ENCODE measurements at places on chromosomes 6 and 20.

DNA sequence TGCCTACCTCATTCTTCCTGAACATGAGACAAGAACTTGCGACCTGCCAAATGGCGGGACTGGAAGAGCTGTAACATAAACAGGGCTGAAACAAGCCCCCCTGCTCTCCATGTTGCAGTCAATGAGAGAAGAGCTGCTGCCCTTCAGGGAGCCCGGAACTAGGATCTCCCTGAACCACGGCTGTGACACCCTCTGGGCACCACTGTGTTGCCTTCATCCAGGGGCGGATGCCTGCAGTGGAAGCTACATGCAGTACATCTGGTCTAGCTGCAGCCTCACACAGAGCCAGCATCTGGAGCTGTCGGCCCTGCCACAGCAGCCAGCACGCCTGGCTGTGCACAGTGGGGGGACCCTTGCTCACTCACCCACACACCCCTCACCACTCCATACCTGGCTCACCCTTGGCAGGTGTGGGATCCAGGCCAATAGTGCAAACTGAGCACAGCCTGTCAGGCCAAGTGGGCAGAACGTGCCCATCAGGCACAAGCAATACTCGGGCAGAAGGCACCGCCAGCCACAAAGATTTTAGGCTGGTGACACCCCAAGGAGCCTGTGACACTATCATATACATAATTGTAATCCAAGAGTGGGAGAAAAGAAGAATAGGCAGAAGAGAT is 451.3 kb downstream of the HTR1B start:
- no peak for DNase-seq

- peak; percentile 49 for DNase-seq
Observed at GRCh38 chr6:118896339-118897136, 2.6 kb downstream of the ASF1A start.

DNA sequence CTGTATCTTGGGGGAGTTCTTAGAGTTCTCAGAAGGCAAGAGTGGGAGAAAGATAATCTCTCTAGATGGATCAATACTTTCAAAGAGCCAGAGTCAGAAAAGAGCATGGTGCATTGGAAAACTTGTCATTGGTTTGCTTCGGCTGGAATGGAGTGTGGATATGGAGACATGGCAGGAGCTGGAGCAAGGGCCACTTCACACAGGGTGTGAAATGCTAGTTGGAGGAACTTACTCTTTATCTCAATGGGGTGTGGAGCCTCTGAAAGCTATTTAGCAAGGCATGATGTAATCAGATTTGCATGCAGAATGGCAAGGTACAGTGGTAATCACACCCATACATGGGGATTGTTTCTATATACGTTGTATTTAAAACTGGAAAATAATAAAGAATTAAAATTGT is 31.5 kb upstream of the PAQR8 start:
- DNase-seq = no peak

GRCh38 chr6:42045538-42046460 is 4.5 kb upstream of the TAF8 start:
- no peak for DNase-seq

- no peak for DNase-seq
Observed at GRCh38 chr20:41877911-41878310, 259.7 kb upstream of the CHD6 start.

- DNase-seq = no peak
Observed at GRCh38 chr6:33384581-33385020, 7.0 kb upstream of the KIFC1 start.

DNA sequence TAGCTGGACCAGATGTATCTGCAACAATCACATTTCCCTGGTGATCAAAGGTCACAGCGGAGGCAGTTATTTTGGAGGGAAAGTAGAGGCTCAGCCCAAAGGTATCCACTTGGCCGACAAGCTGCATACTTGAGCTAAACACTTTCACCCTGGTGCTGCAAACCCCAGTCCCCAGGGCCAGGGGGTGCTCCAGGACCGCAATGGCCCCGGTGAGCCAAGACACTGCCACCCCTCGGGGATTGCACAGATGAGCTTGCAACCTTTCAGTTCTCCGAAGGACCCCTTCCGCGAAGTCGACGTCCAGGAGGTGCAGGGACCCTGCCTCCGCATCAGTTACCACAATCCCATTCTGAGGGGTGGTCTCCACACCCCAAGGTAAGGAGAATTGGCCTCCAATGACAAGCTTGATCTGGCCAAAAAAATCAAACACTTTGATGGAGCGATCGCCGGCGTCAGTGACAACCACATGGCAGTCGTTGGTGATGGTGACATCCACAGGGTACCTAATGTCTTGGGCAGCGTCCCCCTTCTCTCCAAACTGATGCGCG is 823 bp downstream of the NHLRC1 start:
- no peak for DNase-seq

DNA sequence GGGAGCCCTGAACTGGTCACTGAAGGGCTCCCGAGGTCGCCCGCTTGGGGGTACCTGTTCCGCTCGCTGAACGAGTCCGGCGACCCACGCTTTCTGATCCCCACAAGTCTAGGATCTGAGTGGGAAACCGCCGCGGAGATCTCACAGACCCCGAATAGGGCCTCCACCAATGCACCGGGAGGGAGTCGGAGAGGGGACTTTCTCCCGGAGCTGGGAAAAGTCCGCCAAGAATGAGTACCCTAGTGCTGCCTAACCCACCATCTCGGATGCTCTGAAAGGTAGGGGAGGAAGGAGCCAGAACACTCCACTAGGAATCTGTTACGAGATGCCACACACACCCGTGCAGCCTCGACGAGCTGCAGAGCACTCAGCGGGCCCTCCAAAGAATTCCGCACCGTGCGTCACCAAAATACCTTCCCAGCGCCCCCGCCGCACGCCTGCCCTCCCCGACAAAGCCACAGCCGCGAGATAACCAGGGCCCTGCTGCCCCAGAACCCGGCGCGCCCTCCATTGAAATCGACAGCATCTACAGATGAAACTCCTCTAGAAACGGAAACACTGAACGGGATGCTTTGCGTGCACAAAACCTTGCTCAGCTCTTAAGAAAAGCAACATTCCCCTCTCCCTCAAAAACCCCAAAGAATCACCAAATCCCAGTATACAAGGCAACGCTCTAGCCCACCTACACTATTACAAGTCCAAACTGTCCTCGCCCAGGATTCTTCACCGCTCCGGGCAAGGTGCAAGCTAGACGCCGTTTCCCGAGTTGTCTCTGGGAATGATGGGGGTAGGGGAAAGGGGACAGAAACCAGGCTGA is 686 bp downstream of the COL12A1 start:
- no peak for DNase-seq

- DNase-seq = no peak
Observed at GRCh38 chr6:1662534-1662933, 52.8 kb downstream of the FOXC1 start.

- DNase-seq = no peak
Observed at GRCh38 chr6:4103929-4104328, 25.0 kb upstream of the FAM217A start.

DNA sequence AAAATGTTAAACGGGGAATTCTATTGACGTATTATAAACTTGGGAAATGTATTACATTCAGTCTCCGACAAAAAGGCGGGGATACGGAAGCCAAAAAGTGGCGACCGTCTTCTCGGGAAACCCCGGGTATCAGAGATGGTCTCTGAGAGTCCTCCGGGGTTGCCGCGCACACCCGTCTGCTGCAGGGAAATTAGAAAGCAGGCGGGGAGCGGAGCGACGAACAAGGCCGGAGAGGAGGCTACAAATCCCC is 1.5 kb downstream of the SALL4 start:
- no peak for DNase-seq

DNA sequence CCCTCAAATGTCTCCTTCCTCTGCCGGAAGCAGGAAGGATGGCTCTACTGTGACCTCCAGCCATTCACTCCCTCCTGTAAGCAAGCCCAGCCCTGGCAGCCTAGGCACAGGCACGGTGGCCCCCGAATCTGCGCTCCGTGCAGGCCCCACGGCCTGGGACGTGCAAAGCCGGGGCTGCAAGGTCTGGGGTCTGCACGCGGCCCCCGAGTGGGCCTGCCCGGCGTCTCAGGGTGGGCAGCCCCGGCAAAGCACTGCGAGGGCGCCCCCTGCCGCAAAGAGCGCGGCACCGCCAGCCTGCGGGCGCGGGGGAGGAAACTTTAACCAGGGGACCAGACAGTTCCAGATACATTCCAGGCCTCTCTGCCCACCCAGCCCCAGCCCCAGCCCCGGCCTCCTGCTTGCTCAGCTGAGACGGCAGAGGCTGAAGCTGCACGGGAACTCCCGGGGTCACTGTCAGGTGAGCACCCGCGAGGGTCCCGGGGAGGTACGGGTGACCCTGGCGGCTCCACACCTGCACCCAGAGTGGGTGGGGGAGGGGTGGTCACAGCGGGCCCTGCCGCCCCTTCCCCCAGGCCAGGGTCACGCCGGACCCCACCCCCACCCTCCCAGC is 98.8 kb downstream of the ASXL1 start:
- peak; percentile 22 for DNase-seq

GRCh38 chr6:63561288-63561687 is 11.0 kb upstream of the LOC128125822 start:
- no peak for DNase-seq

DNA sequence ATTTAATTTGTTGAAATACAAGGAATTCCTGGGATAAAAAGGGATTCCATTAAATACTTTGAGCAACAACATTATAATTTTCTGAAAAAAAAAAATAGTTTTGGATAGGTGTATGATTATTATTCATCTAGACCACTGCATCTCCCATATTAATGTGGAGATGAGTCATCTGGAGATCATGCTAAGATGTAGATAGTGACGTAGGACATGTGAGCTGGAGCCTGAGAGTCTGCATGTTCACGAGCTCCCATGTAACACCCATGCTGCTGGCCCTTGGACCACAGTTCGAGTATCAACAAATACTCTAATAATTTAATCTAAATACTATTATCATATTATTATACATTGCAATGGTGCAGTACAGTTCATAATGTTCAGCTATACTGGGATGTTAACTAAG is 91.6 kb downstream of the EPM2A start:
- no peak for DNase-seq

DNA sequence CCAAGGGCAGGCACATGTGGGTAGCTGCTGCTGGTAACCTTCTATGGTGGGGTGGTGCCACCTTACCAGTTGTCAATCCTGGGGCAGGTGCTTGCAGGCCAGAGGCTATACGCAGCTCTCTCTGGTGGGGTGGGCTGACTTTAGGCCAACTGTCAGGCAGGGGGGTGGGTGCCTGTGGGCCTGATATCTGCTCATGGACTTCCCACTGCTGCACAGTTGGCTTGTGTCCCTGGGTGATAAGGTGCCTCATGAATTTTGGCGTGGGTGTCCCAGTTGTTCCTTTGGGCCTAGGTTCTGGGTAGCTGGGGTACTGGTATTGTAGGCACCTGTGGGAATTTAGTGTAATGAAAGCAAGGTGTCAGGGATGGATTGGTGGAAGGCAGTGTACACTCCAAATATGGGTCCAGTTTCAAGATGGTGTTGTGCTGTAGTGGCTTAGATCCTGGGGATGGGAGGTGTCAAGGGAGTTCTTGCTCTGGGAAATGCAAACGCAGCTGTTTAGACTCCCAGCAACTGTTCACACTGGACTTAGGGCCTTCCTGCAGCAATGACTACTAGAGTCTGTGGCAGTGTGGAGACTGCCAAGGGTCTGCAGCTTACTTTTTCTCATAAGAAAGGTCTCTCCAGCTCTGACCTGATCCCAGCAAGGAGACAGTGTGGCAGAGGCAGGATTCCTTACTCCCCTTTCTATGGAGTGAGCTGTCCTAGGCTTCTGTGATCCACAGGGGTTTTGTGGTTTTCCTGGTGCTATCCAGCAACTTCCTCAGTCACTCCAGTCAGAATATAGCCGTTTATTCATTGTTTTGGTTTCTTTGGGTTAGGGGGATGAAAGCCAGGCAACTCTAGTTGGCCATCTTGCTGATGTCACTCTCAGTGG is 128.2 kb downstream of the CRYBG1 start:
- no peak for DNase-seq

- no peak for DNase-seq
Observed at GRCh38 chr6:124393536-124393935, 568.7 kb upstream of the RNF217 start.

DNA sequence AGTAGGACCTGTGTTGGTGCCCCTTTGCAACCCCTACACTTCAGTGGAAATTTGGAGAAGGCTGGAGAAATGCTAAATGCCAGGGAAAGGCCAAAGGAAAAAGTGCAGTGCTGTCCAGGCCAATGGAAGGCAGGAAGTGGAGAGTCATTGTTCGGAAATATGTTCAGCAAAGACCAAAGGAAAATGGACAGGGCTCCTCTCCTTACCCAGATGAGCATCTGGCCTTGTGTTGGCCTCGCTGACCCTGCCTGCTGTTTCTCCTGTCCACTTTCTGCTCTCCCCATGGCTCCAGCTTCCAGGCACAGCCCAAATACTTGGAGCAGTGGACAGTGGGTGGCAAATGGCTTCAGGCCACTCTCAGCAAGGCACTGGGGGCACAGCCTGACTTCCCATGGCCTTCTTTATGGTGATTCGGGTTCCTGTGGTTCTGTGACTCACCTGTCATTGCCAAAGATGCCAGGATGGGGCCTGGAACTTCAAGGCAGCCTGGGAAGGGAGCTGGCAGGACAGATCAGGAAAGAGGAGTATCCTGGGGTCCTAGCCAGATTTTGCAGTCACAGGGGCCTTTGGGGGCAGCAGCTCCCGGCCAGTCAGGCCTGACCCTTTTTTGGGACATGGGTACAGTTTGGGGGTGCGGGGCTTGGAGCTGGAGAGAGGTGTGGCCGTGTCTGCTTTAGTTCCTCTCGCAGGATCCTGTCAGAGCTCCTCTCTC is 190.9 kb upstream of the SLC24A3 start:
- DNase-seq = no peak

GRCh38 chr6:146292506-146292905 is 251.1 kb upstream of the RAB32 start:
- DNase-seq = no peak

DNA sequence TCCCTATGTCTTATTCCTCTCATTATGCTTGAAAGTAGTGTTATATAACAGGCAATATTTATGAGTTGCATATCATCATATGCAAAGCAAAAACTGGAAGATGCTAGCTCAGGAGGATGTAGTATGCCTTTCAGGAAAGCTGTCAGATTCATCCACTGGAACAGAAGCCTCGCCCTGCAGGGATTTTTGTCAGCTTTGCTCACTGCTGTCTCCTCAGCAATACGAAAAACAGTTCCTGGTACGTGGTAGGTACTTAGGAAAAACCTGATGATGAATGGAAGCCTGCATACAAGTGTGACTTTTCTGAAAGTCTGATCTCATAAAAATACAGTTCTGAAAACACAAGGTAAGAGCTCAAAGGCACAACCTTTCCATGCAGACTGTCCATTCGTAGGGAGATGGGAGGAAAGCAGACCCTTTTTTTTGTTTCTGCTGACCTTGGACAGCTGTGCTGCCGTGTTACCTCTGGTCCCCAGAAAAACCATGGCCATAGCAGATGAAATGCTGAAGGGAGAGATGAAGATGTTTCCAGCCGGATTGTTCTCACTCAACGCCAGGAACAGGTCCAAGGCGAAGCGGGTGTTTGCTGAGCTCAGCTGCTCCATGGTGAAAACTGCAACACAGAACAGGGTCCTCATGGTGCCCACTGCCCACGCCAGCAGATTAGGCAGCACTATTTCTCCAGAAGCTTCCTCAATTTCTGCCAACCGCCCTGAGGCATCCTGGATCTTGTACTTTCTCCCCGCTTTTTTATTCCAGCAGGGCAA is 1.5 kb downstream of the SERPINB1 start:
- DNase-seq = no peak

GRCh38 chr6:74764486-74764885 is 441.4 kb downstream of the COL12A1 start:
- no peak for DNase-seq

- DNase-seq = peak; percentile 68
Observed at GRCh38 chr6:87029711-87030314, 65.1 kb downstream of the CGA start.

GRCh38 chr6:119170103-119170446 is 91.6 kb upstream of the FAM184A start:
- no peak for DNase-seq

- no peak for DNase-seq
Observed at GRCh38 chr20:41715526-41715925, 97.3 kb upstream of the CHD6 start.

GRCh38 chr6:45442716-45443115 is 65.0 kb upstream of the SUPT3H start:
- no peak for DNase-seq
